Omental fat pad (tissue), 4 donors: ENCODE measurements at places on chromosomes 3 and 15. TPM values are rescaled to one million over a fixed set of nuclear protein-coding genes. Genes with fewer than 3 reads are reported as not detected.

DNA sequence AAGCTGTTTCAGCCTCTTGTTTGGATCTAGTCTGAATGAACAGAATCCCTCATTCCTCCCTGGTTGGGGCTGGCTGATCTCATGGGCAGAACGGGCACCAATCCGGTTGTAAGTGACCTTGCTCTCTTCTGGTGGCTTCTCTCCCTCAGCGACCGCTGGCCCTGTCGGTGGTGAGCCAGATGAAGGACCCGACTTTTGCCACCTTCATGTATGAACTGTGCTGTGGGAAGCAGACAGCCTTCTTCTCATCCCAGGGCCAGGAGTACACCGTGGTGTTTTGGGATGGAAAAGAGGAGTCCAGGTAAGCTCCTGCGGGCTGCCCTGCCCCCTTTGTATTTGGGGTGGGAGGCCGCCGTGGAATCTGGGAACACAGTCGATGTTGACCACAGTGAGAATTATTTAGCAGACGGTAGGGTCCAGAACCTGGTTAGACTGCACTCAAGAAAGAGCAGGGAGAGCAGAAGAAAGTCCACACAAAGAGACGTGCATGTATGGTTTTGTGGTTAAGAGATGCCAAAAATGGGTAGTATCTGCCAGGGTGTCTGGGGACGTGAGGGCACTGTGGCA lies 138.8 kb downstream of the LRRK1 start:
- DNase-seq: no peak

The VWA5B2 gene
- not detected for total RNA-seq

DNA sequence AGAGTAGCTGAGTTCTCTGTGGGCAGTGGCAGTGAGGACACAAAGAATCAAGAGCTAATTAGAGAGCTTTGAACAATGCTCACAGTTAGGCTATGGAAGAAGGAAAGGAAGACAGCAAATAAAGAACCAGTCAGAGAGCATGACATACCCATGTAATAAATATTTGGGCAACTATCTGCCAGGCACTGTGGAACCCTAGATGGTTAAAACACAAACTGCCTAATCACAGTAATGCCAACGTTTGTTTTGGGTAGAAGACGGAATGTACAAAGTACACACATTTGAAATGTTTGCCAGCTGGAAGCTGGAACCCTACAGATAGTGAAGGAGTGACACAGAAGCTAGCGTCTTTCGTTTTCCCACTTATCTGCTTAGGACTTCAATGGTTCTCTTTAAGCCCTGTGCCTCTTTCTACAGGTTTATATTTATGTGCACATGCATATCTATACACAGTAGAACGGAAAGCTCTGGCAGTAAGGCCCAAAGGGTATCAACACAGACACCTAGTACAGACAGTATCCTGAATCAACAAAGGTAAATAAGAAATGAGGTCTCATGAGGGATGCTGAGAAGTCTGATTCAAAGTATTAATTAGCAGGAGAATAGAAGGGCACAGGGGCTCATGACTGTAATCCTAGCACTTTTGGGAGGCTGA lies 44.6 kb downstream of the ANKRD28 start:
- DNase-seq: no peak

DNA sequence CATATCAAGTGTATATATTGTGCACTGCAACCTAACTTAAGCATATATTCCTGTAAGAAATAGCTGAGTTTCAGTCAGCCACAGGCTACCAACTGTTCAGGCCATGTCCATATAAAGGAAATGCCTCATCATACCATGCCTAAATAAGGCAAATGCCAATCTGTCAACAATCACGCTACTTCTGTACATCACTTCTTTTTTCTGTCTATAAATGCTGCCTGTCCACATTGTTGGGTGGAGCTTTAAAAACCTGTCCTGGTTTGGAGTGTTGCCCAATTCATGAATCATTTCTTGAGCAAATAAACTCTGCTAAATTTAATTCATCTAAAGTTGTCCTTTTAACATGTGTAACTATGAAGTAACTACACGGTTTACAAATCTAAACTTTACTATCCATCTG lies 1091.9 kb downstream of the NSUN3 start:
- DNase-seq: no peak

DNA sequence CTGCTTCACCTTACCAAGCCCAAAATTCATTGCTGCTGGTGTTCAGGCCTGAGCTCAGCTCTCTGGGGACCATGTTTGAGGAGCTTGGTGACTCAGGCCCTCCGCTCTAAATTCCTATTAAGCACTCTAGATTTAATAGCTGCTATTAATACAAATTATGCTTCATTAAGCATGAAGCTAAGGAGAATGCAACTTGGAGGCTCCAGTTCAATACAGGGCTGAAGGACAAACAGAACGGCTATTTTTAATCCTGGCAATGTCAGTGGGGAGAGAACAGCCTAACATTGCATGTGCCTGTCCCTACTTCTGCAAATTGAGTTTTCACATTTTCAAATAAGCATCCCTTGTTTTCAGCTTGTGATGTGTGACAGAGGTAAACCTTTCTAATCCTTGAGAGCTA lies 80.1 kb upstream of the TRIM42 start:
- DNase-seq: no peak

- no peak for DNase-seq
Measured at GRCh38 chr15:57591822-57592367, at the start of gene MYZAP. Gene MYZAP (plus strand): TSS chr15:57591904. CDS start chr15:57592035, 131 bp downstream.

The MKRN3 gene
- total RNA-seq: not detected

GRCh38 chr3:100197876-100198275 lies 62.9 kb upstream of the TBC1D23 start:
- DNase-seq: no peak

The PPARG gene
- 374 TPM for total RNA-seq

DNA sequence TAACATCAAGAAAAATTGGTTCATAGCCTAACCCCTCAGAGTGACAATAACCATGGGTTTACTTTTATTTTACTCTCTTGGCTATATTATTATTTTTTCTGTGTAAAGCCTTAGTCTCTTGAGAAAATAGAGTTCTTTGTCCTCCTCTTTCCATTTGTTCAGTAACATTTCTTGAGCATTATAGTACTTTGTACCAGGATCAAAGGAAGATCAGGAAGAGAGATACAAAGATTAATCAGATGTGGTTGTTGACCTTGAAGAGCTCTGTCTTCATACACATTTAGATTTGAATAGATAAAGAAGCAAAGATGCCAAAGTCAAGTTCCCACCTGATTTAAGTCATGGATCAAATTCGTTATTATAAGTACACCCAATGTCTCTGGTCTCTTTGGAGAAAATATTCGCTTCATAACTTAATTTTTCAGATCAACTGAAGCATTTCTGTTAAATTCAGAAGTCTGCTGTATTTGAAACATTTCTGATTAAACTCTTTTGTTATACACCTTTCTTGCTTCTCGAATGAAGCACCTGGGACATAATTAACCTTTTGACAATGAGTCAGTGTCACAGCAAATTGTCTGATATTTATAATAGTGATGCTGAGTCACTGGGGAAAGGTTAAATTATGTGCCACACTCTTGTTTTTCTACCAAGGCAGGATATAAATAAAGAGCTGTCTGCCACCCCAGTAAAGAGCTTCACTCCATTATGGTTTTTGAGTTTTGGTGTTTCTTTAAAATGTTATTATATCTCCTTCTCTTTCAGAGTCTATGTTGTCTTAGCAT lies 100.2 kb downstream of the GHSR start:
- DNase-seq: no peak

The CADM2 gene
- total RNA-seq: 7.1 TPM

DNA sequence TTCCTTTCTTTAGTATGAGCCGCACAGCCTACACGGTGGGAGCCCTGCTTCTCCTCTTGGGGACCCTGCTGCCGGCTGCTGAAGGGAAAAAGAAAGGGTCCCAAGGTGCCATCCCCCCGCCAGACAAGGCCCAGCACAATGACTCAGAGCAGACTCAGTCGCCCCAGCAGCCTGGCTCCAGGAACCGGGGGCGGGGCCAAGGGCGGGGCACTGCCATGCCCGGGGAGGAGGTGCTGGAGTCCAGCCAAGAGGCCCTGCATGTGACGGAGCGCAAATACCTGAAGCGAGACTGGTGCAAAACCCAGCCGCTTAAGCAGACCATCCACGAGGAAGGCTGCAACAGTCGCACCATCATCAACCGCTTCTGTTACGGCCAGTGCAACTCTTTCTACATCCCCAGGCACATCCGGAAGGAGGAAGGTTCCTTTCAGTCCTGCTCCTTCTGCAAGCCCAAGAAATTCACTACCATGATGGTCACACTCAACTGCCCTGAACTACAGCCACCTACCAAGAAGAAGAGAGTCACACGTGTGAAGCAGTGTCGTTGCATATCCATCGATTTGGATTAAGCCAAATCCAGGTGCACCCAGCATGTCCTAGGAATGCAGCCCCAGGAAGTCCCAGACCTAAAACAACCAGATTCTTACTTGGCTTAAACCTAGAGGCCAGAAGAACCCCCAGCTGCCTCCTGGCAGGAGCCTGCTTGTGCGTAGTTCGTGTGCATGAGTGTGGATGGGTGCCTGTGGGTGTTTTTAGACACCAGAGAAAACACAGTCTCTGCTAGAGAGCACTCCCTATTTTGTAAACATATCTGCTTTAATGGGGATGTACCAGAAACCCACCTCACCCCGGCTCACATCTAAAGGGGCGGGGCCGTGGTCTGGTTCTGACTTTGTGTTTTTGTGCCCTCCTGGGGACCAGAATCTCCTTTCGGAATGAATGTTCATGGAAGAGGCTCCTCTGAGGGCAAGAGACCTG lies 13.2 kb downstream of the GREM1 start:
- DNase-seq: no peak

The FEZF2 gene
- not detected for total RNA-seq

GRCh38 chr15:91921188-91921842 lies 67.8 kb downstream of the SLCO3A1 start:
- DNase-seq: no peak

The TM4SF1 gene
- 285 TPM for total RNA-seq
